Forelimb muscle (tissue), 1 donor: ENCODE measurements at places on chromosomes 12 and 14. TPM values are rescaled to one million over a fixed set of nuclear protein-coding genes. Genes with fewer than 3 reads are reported as not detected.

DNA sequence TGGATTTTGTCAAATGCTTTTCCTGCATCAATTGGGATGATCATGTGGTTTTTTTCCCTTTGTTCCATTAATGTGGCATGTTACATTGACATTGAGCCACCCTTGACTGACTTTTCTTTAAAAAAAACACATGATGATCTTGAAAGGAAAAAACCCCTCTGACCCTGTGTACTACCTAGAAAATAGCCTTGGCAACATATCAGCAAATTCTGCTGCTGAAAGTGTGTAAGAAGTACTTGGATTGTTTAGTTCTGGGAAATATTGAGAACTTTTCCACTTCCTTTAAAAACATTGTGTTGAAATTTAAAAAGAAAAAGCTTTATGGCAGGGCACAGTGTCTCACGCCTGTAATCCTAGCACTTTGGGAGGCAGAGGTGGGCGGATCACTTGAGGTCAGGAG, 20.7 kb downstream of the ACACB start:
- DNase-seq, result no peak

- no peak for DNase-seq
Measured at GRCh38 chr12:213527-213932, 427 bp downstream of the SLC6A12 start.

GRCh38 chr14:93984987-93985410, 8.6 kb upstream of the ASB2 start:
- no peak for DNase-seq

DNA sequence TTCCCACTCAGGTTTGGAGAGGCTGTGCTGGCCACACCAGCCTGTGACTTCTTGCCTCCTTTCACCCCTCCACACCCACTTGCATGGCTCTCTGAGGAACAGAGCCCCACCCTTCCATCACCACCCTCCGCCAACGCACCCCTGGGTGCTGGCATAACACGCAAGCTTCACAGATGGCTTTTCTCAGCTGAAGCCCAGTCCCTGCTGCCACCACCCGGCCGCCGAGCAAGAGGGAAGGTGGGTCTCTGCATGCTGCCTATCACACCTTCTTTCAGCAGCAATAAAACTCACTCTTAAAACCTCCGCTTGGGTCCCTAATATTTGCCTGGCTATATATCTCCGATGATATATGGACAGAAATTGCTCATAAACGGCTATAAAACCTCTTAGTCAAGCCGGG, 41.6 kb downstream of the SMUG1 start:
- no peak for DNase-seq

- no peak for DNase-seq
Measured at GRCh38 chr14:76591266-76591665, 170.0 kb upstream of the VASH1 start.

The FAM90A1 gene
- 1.8 TPM for polyA plus RNA-seq

DNA sequence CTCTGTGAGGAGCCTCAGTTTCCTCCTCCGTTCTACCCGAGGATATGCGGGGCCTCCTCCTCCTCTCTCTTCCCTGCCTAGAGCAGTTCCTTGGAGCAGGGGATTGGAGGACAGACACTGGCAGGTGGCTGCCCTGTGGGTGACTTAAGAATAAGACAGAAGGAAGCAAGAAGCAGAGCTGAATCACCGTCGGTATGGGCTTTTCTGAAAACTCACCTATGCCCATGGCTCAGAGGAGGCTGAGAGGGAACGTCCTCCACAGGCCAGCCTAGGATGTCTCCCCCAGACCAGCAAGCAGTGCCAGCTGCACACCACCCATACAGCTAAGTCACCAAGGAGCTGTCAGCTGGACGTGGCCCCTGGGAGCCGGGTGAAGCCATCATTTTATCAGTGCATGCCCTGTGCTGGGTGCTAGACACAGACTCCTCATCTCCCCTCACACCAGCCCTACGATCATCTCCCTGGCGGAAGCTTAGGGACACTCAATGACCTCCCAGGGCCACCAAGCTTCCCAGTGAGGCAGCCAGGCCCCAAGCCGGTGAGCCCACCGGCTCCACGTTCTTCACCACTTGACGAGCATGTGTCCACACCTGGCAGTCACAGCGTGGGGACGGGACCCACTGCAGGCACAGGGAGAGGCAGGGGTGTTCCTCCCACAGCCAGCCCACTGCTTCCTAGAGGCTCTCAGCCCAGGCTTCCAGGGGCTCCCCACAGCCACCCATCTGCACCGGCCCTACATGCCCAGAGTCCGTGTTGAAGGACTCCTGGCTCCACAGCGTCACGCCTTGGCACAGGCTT, 21.4 kb downstream of the ITPK1 start:
- DNase-seq, result no peak

GRCh38 chr14:59275668-59276067, 87.2 kb downstream of the DAAM1 start:
- no peak for DNase-seq
